Mesothelial cell of epicardium (in vitro differentiated cells): ENCODE measurements at places on chromosomes 7 and 10.

- H3K27ac ChIP-seq: peak overlapping the region; percentile 73
- H3K36me3 ChIP-seq: no peaks in the 10 kb centered on the region
- no peak for DNase-seq
Observed at GRCh38 chr7:91656541-91657482, 223.7 kb downstream of the MTERF1 start.

GRCh38 chr10:78921895-78922294, 146.9 kb upstream of the ZMIZ1 start:
- H3K27me3 ChIP-seq: no peaks in the 10 kb centered on the region
- H3K4me1 ChIP-seq: peaks cover 52% of the 10 kb centered on the region
- H3K36me3 ChIP-seq: no peaks in the 10 kb centered on the region
- no peak overlapping the region for H3K4me3 ChIP-seq

DNA sequence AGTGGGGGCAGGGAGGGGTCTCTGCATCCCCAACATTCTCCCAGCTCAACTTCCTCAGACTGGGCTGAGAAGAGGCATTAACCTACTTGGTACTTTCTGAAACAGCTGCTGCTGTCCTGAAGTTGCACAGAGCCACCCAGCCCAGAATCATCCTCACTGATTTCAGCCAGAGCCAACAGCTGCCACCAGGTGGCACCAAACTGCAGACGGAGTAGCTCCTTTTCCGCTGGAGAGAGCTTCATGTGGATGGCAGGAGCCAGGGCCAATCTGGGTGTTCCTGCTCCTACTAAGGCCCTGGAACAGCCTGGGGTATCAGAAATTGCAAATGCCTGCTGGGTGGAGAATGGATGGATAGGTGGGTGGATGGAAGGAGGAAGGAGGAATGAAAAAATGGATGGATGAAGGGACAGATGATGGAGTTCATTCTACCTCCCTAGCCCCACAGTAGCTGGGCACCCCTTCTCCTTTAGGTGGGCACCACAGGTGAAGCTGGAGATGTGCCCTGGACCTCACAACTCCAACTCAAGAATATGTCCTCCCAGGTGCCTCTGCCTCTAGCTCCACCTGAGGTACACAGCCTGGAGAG, 11.8 kb upstream of the DRGX start:
- H3K4me1 ChIP-seq: no peaks in the 10 kb centered on the region
- no peak overlapping the region for H3K4me3 ChIP-seq
- peaks cover 54% of the 10 kb centered on the region for H3K27me3 ChIP-seq
- peak; percentile 68 for DNase-seq
- H3K36me3 ChIP-seq: no peaks in the 10 kb centered on the region

DNA sequence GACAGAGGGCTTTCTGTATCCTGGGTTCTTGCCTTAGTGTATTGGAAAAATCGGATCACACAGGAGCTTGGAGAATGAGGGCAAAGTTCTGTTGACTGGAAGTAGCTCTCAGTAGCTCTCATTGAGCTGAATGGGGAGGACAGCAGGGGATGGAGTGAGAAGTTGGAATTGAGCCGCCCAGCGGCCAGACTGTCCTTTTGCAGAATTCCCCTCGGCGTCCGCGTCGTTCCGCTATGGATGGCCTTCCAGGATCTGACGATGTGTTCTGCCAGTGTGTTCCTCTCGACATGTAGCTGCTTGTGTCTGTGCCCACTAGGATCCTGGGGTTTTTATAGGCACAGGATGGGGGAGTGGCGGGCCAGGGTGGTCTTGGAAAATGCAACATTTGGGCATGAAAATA, 351.8 kb upstream of the SEMA3A start:
- peaks cover 16% of the 10 kb centered on the region for H3K4me1 ChIP-seq
- H3K27ac ChIP-seq: no peak overlapping the region
- no peaks in the 10 kb centered on the region for H3K36me3 ChIP-seq
- no peak overlapping the region for H3K4me3 ChIP-seq
- DNase-seq: no peak
- H3K27me3 ChIP-seq: no peaks in the 10 kb centered on the region

- H3K36me3 ChIP-seq: no peaks in the 10 kb centered on the region
- H3K27ac ChIP-seq: no peak overlapping the region
- H3K27me3 ChIP-seq: peaks cover 8% of the 10 kb centered on the region
Observed at GRCh38 chr7:23963461-23964165, 253.6 kb downstream of the STK31 start.

DNA sequence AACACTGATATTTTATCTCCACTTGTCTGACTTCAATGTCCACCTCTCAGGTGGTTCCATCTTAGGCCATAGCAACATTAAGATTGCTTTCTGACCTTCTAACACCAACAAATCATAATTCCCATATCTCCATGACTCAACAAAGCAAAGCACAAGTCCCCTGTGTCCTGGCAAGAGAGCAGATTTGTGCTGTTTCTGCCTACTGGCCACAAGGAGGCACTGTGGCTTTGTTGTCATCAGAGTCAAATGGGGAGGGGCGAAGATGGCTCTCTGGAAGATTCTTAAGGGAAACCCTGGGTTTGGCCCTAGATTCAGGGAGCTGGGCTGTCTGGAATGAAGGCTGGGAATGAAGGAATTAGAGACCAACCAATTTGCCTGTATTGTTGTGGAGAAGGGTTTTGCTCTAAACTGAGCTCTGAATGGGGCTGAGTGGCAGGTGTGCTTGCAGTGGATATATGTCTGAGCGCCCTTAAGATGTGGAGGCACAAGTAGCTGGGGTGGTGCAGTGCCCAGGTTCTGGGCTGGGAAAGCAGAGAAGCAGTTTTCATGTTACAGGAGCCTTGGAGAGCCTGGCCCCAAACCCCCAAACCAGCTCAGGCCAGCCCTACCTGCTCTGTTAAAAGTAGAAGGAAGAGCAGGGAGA, 154.8 kb upstream of the PRSS58 start:
- H3K36me3 ChIP-seq: no peaks in the 10 kb centered on the region
- H3K27ac ChIP-seq: no peak overlapping the region
- no peaks in the 10 kb centered on the region for H3K4me1 ChIP-seq
- no peaks in the 10 kb centered on the region for H3K27me3 ChIP-seq
